Bronchus fibroblast of lung (primary cell): ENCODE measurements at places on chromosomes 4 and X. TPM values are rescaled to one million over a fixed set of nuclear protein-coding genes. Genes with fewer than 3 reads are reported as not detected.

CLTRN gene
- total RNA-seq = 0.15 TPM in 1 of 2 replicates, not detected in the other

MAGEC3 gene
- total RNA-seq = not detected in 2 replicates

RS1 gene
- not detected in 2 replicates for total RNA-seq

PDGFC gene
- total RNA-seq = 29.4 and 37.5 TPM in 2 replicates

SLC9B1 gene
- total RNA-seq = 0.30 TPM in 1 of 2 replicates, not detected in the other

ACSL4 gene
- total RNA-seq = 61.5 and 63.2 TPM in 2 replicates

ADGRG4 gene
- total RNA-seq = not detected in 2 replicates

HELT gene
- not detected in 2 replicates for total RNA-seq

KLB gene
- not detected in 2 replicates for total RNA-seq

POU3F4 gene
- total RNA-seq = not detected in 2 replicates

PABPC4L gene
- 0.59 and 1.0 TPM in 2 replicates for total RNA-seq

TNMD gene
- not detected in 2 replicates for total RNA-seq

ETDB gene
- not detected in 2 replicates for total RNA-seq

SLC6A14 gene
- total RNA-seq = not detected in 2 replicates

TRPC5OS gene
- not detected in 2 replicates for total RNA-seq

TNIP3 gene
- total RNA-seq = 0.30 and 0.50 TPM in 2 replicates

SOWAHD gene
- total RNA-seq = 0.17 and 0.30 TPM in 2 replicates
